Osteoblast (primary cell): ENCODE measurements at places on chromosomes 12 and 14. TPM values are rescaled to one million over a fixed set of nuclear protein-coding genes. Genes with fewer than 3 reads are reported as not detected.

- DNase-seq: no peak
- H3K27me3 ChIP-seq: no peaks in the 10 kb centered on the region
- H3K4me3 ChIP-seq: no peak overlapping the region
- H3K36me3 ChIP-seq: peaks cover 9% of the 10 kb centered on the region
These were observed 15.3 kb downstream of the EP400 start for GRCh38 chr12:131965073-131965472.

DNA sequence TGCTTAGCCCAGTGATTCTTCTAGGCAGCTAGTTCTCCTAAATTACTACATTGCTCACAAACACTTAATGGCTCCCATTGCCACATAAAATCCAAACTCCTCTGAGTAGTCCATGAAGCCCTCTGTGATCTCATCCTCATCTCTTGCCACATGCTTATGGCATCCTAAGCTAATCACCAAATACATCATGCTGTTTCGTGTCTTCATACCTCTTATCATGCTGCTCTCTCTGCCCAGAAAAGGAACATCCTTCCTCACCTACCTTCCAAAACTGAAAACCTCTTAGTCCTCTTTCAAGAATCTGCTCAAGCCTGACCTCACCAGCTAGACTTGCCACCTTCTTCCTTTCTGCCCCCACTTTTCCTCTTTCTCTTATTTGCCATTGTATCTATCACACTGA lies 108.5 kb downstream of the DUSP6 start:
- no peak for DNase-seq
- no peaks in the 10 kb centered on the region for H3K36me3 ChIP-seq

GRCh38 chr12:62767496-62767895 lies 167.5 kb downstream of the PPM1H start:
- peak overlapping the region; percentile 49 for H3K27ac ChIP-seq
- H3K36me3 ChIP-seq: no peaks in the 10 kb centered on the region
- H3K4me1 ChIP-seq: peaks cover 24% of the 10 kb centered on the region
- no peak for DNase-seq
- H3K27me3 ChIP-seq: no peaks in the 10 kb centered on the region
- H3K4me3 ChIP-seq: no peak overlapping the region

DNA sequence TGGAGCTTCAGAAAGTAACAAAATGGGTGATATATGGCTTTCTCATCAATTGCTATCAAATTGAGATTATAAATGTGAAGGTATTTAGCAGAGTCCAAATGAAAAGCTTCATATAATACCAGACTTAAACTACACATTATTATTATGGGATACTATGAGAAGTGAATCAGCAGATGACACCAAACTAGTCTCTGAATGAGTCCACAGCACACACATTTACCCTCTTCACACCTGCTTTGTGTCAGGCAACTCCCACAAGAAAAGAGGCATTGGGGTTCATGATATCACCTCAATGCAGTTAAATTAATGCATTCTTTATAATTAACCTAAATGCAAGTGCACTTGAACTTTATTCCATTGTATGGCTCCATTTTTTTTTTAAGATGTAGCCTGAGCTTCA lies 330.5 kb downstream of the BCL11B start:
- DNase-seq: no peak
- no peaks in the 10 kb centered on the region for H3K36me3 ChIP-seq
- H3K4me3 ChIP-seq: no peak overlapping the region
- no peaks in the 10 kb centered on the region for H3K27me3 ChIP-seq
- H3K4me1 ChIP-seq: no peaks in the 10 kb centered on the region
- no peak overlapping the region for H3K27ac ChIP-seq

DNA sequence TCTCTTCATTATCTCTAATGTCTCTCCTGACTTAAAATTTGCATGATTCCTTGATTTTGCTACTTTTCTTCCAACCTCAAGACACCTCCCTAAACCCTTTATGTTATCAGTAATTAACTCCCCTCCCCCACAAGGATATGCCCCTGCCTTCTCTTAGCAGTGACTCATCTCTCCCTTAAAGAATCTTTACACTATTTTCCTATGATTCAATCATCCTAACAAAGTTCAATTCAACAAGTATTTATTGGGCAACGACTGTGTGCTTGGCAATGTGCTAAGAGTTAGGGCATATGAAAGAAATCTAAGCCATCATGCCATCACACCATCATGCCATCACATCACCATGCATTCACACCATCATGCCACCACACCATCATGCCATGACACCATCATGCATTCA lies 80.1 kb downstream of the ANO2 start:
- no peak overlapping the region for H3K4me3 ChIP-seq
- H3K27ac ChIP-seq: no peak overlapping the region
- DNase-seq: no peak
- no peaks in the 10 kb centered on the region for H3K4me1 ChIP-seq
- no peaks in the 10 kb centered on the region for H3K36me3 ChIP-seq
- H3K27me3 ChIP-seq: no peaks in the 10 kb centered on the region

DNA sequence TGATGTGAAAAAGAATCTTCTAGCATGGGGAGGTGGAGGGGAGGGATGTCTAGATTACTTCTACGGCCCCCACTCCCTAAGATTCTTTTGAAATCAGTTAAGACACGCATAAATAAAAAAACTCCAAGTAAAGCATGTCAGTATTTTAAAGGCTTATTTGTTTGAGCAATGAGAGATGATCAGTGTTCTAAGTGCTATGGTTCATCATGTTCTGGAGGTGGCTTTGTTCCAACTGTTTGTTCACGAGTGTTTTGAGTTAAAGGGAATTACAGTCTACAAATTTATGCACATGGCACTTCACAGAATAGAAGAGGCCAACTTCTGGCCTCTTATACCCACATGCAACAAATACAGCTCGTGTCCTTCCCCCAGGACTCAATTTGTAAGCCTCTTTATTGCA lies 394.9 kb downstream of the RAD51B start:
- H3K27me3 ChIP-seq: no peaks in the 10 kb centered on the region
- peaks cover 21% of the 10 kb centered on the region for H3K4me1 ChIP-seq
- H3K36me3 ChIP-seq: no peaks in the 10 kb centered on the region
- H3K27ac ChIP-seq: no peak overlapping the region
- no peak overlapping the region for H3K4me3 ChIP-seq
- no peak for DNase-seq

- DNase-seq: no peak
- H3K36me3 ChIP-seq: peaks cover 5% of the 10 kb centered on the region
- H3K27me3 ChIP-seq: no peaks in the 10 kb centered on the region
- H3K27ac ChIP-seq: no peak overlapping the region
These were observed 51.1 kb downstream of the TMEM260 start for GRCh38 chr14:56630707-56631106.

GRCh38 chr14:61543946-61544345 lies 151.4 kb upstream of the HIF1A start:
- no peaks in the 10 kb centered on the region for H3K36me3 ChIP-seq
- no peak for DNase-seq
- no peak overlapping the region for H3K4me3 ChIP-seq
- H3K27me3 ChIP-seq: no peaks in the 10 kb centered on the region
- H3K4me1 ChIP-seq: peaks cover 31% of the 10 kb centered on the region

DNA sequence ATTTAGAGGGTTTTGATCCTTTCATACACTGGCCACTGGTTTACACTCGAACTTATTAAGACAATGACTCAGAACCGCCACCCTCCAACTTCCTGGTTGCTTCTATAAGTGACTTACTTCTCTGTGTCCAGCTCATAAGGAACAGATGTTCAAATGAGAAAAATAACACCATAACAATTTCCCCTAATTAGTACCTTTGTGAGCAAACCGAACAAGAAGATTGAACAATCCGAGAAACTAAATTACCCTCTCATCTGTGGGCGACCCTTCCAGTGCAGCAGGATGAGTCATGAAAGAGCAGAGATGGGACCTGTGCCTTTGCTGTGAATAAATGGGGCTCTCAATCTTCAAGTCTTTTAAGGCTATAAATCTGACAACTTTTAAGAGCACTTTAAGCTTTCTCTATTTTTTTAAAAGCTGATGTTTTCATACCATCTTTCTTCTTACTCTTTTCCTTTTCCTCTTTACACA lies 146.8 kb upstream of the RASSF8 start:
- H3K27me3 ChIP-seq: no peaks in the 10 kb centered on the region
- H3K4me3 ChIP-seq: peak overlapping the region; percentile 54
- H3K27ac ChIP-seq: no peak overlapping the region

- no peak overlapping the region for H3K27ac ChIP-seq
- H3K4me1 ChIP-seq: peaks cover 19% of the 10 kb centered on the region
- peaks cover 57% of the 10 kb centered on the region for H3K27me3 ChIP-seq
- no peak overlapping the region for H3K4me3 ChIP-seq
These were observed 207.6 kb downstream of the DAD1 start for GRCh38 chr14:22381408-22381760.

GRCh38 chr12:21655591-21655990 lies 2.1 kb downstream of the LDHB start:
- H3K4me3 ChIP-seq: peak overlapping the region; percentile 97
- peaks cover 6% of the 10 kb centered on the region for H3K27me3 ChIP-seq
- H3K27ac ChIP-seq: peak overlapping the region; percentile 84
- peaks cover 12% of the 10 kb centered on the region for H3K4me1 ChIP-seq
- DNase-seq: no peak
- H3K36me3 ChIP-seq: peaks cover 40% of the 10 kb centered on the region

DNA sequence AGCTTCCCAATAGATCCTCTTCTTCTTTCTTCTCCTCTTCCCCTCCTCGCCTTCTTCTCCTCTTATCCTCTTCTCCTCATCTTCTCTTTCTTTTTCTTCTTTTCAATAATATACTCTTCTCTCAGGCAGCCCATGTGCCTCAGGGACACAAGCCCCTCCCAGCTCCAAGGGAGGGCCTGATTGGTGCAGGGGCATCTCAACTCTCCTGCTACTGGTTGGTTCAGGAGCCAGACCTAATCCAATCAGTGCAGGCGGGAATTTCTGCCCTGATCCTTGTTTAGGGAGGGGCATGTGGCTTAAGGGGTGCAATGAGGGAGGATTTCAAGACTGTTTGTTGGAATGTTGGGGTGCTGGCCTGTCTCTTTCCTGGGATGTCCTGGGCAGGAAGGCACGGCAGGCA lies 9.0 kb downstream of the SERPINA12 start:
- H3K27me3 ChIP-seq: peaks cover 5% of the 10 kb centered on the region
- H3K36me3 ChIP-seq: no peaks in the 10 kb centered on the region
- no peak overlapping the region for H3K4me3 ChIP-seq
- H3K27ac ChIP-seq: no peak overlapping the region

DNA sequence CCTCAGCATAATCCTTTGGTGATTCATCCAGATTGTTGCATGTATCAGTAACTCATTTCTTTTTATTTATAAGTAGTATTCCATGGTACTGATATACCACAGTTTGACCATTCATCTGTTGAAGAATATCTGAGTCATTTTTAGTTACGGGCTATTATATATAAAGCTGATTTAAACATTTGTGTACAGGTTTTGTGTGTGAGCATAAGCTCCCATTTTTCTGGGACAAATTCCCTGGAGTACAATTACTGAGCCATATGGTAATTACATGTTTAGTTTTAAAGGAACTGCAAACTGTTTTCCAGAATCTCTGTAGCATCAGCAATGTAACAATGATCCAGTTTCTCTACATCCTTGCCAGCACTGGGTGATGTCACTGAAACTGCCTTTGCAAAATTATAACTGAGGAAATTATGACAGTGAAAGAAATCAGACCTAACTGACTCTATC lies 236.2 kb upstream of the KRR1 start:
- no peaks in the 10 kb centered on the region for H3K27me3 ChIP-seq
- peak overlapping the region; percentile 62 for H3K27ac ChIP-seq
- H3K4me1 ChIP-seq: peaks cover 30% of the 10 kb centered on the region
- peak overlapping the region; percentile 4 for H3K4me3 ChIP-seq

DNA sequence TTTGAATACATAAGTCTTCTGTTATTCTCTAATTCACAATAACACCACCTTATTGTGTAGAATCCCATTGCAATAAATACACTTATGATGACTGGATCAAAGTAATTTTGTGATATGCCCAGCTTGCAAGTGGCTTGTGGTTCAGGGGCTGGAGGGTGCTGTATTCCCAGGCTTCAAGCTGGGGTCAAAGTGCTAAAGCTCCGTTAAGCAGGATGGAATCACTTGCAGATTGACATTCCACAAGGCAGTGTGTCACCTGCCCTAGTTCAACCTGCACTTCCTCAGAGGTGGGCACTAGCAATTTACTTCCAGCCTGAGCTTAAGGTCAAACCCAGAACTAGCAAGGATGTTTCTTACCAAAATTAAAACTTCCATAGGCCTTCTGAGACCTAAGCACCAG lies 166.6 kb downstream of the SSPN start:
- no peak overlapping the region for H3K4me3 ChIP-seq
- DNase-seq: no peak
- no peak overlapping the region for H3K27ac ChIP-seq
- H3K36me3 ChIP-seq: no peaks in the 10 kb centered on the region
- peaks cover 4% of the 10 kb centered on the region for H3K4me1 ChIP-seq

GRCh38 chr12:92034858-92035401 lies 110.7 kb downstream of the BTG1 start:
- H3K27ac ChIP-seq: no peak overlapping the region
- DNase-seq: no peak
- H3K27me3 ChIP-seq: no peaks in the 10 kb centered on the region

- no peaks in the 10 kb centered on the region for H3K36me3 ChIP-seq
- peaks cover 13% of the 10 kb centered on the region for H3K27me3 ChIP-seq
- H3K27ac ChIP-seq: no peak overlapping the region
- H3K4me1 ChIP-seq: no peaks in the 10 kb centered on the region
- no peak overlapping the region for H3K4me3 ChIP-seq
These were observed 96.9 kb downstream of the DNAH10 start for GRCh38 chr12:123859035-123859434.

DNA sequence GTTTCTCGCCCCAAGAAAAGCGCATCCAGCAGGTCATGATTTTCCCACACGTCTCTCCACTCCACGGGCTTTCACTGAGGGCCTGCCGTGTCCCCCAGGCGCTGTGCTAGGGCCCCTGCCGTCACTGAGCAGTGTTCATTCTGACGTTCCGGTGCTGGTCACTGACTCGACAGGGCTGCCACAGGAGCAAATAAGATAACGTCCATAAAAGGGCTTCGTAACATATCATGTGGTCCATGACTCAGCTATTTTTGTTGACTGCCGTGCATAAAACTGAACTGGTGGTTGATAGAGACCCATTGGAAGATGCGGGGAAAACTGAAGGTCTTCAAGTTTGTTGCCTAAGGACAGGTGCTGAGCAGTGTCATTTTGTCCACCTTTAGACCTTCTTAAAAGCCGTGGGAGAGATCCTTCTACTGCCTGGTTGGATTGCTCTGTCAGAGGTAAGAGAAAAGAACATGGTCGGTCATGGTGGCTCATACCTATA lies 46.3 kb downstream of the ADGRD1 start:
- no peaks in the 10 kb centered on the region for H3K27me3 ChIP-seq
- DNase-seq: peak; percentile 34
- no peaks in the 10 kb centered on the region for H3K4me1 ChIP-seq
- no peak overlapping the region for H3K27ac ChIP-seq
- no peaks in the 10 kb centered on the region for H3K36me3 ChIP-seq

MSI1 gene
- total RNA-seq: under 0.01 TPM in 2 replicates

SIX6 gene
- total RNA-seq: under 0.01 TPM in 1 of 2 replicates, not detected in the other
